ENCODE measurements at places on chromosomes 4 and X.

GRCh38 chrX:126027229-126027628, 138.9 kb downstream of the DCAF12L2 start:
- DNase-seq, result no peak

DNA sequence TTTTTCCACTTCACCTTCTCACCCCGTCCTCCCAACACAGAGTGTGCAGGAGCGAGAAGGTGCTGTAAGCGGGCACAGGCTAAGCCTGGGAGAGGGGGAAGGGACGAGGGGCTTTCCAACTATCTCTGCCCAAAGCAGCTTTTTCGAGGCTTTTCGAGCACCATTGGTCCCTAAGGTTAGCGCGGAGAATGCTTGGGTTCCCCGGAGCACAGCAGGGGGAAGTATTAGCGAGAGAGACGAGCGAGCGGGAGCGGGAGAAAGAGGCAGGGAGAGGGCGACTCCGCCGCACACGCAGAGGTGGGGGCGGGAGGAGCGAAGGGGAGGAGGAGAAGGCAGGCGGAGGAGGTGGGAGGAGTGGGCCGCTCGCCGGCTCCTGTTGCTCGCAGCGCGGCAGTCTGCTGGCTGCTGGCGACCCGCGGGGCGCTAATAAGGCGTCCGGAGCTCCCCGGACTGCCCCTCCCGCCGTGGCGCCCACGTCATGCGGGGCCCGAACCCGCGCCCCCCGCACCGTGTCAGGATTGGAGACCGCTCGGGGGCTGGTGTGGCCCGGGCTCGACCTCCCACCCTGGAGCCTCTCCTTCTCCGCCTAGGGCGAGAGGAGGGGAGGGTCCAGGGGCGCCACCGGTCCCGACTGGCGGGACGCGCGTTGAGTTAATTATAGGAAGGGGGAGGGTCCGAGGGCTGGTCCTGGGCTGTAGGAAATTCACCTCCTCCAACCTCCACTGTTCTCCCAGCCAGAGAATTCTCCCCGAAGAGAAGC, at the start of gene ADAMTS3:
Gene ADAMTS3, minus strand, starts transcription at position 263 of the 760 bp plus-strand sequence. CDS start 459 bp downstream, outside the sequence.
- no peak for DNase-seq

DNA sequence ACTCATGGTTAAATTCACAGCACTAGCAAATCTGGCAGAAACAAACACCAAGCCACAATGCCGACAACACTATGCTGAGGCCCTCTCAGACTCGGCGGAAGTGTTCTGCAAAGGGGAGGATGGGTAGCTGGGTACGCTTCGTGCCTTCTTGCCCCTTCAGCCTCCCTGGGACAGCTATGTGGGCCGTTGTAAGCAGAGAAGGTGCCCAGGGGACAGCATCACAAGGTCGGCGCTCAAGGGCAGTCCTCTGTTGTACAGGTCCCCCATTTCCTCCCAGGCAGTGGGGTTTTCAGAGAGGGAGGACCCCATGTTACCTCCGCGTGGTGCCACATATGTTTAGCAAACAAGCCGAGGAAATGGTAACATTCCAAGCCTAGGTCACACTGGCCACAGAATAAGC, 173.6 kb downstream of the AFAP1 start:
- no peak for DNase-seq

GRCh38 chr4:74038086-74038424, 434 bp downstream of the CXCL3 start:
- DNase-seq, result no peak

DNA sequence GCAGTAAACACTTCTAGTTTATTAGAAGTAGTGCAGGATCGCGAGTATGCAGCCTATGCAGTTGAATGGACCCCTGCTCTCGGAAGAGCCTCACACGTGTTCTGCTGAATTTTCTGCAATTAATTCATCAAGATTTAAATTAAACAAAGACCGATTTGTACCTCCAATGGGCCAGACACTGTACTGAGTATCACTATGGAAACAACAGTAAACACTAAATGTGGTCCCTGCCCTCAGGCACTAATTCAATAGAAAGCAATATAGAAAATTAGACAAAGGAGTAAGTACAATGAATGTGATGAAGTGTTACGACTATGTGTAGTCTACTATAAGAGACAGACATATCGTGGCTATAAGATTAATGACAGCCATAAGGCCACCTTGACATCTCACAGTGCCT, 740.3 kb upstream of the FRG1 start:
- no peak for DNase-seq

DNA sequence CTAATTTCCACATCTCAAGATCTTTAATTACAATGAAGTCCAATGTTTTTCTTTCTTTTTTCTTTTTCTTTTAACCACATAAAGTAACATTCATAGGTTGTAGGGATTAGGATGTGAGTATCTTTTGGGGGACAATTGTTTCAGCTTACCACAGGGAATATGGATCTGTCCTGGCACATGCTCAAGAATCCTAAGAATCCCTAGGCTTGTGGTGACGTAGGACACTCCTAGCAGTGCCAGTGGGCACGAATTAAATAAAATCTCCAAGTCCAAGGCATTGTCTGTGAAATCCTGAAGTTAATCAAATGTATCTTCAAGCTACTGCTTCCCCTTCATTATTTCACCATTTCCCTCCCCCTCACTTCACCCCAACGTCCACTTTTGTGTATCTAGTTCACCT, 2.6 kb upstream of the LAS1L start:
- no peak for DNase-seq

- DNase-seq, result no peak
Observed at GRCh38 chr4:21522296-21522695, 426.3 kb downstream of the KCNIP4 start.
